Spinal cord (tissue), 10 donors: ENCODE measurements at places on chromosomes 1 and 21. TPM values are rescaled to one million over a fixed set of nuclear protein-coding genes. Genes with fewer than 3 reads are reported as not detected.

The SYT14 gene
- total RNA-seq: 25.1 TPM

GRCh38 chr1:13514821-13515220 lies 1.0 kb upstream of the LRRC38 start:
- H3K4me1 ChIP-seq: peaks cover 14% of the 10 kb centered on the region
- H3K36me3 ChIP-seq: no peaks in the 10 kb centered on the region
- no peak overlapping the region for H3K4me3 ChIP-seq
- DNase-seq: no peak

The OR14K1 gene
- total RNA-seq: not detected

The HPCAL4 gene
- 68.6 TPM for total RNA-seq

DNA sequence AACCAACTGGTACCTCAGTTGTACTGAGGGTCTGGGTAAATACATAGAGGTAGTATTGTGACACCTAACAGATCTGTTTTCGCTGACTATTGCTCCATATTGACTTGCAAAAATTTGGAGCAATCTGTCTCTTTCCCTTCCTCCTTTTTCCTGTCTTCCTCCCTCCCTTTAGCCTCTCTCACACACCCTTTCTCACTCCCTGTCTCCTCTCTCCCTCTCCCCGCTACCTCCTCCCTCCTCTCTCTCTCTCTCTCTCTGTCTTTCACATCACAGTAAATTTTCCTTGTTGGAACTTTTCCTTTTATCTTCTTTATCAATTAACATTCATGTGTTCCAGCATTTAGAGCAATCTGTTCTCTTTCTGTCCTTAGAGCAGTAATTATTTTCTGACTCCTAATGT lies 278.2 kb downstream of the NTNG1 start:
- H3K27me3 ChIP-seq: no peaks in the 10 kb centered on the region
- H3K27ac ChIP-seq: no peak overlapping the region
- DNase-seq: no peak
- H3K4me3 ChIP-seq: no peak overlapping the region
- no peaks in the 10 kb centered on the region for H3K36me3 ChIP-seq

The BTF3L4 gene
- total RNA-seq: 80.8 TPM

DNA sequence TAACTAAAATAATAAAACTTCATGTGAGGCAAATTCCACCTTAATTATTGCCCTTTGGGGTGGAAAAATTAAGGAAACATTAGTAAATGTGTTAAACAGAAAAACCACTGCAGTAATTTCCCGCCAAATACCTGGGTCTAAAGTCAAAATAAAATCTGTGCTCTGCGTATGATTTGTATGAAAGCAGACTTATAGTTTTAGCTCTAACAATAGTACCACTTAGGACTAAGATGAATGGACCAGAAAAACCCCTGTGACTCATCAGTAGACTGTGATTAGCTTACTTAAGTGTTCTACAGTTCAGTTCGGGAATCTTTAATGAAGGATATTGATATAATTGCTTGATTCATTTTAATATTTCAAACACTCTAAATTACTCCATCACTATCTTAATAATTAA lies 23.3 kb upstream of the C1orf105 start:
- no peak for DNase-seq
- H3K4me1 ChIP-seq: peaks cover 7% of the 10 kb centered on the region
- peaks cover 3% of the 10 kb centered on the region for H3K36me3 ChIP-seq
- H3K4me3 ChIP-seq: no peak overlapping the region
- no peaks in the 10 kb centered on the region for H3K27me3 ChIP-seq

DNA sequence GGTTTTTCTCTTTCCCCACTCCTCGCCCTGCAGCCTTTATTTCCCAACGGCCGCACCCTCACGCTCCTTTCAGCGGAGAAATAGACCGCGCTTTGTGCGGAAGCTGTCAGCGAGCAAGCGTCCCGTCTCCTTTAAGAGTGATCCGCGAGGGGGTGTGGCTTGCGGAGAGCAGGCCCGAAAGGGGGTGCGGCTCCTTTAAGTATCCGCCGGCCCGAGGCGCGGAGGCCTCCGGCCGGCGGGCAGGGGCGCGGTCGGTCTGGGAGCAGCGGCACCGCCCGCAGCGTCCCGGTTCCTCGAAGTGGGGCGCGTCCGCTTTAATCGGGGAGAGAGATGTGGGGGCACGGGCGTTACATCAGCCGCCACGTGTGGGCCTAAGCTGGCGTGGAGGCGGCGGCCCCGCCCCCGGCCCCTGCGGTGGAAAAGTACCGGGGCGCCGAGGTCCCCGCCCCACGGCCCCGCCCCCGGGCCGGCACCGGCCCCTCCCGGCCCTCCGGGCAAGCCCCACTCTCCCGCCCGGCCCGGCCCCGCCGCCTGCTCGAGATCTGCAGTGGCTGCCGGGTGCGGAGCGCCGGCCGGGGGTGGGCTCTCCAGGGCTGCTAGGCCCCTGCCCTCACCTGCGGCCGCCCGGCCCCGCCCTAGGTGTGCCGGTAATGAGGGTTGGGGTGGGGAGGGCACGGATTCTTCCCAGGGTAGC lies 1.2 kb downstream of the SLC6A9 start:
- H3K27ac ChIP-seq: peak overlapping the region; percentile 90
- H3K27me3 ChIP-seq: no peaks in the 10 kb centered on the region

The IARS2 gene
- total RNA-seq: 65.6 TPM

DNA sequence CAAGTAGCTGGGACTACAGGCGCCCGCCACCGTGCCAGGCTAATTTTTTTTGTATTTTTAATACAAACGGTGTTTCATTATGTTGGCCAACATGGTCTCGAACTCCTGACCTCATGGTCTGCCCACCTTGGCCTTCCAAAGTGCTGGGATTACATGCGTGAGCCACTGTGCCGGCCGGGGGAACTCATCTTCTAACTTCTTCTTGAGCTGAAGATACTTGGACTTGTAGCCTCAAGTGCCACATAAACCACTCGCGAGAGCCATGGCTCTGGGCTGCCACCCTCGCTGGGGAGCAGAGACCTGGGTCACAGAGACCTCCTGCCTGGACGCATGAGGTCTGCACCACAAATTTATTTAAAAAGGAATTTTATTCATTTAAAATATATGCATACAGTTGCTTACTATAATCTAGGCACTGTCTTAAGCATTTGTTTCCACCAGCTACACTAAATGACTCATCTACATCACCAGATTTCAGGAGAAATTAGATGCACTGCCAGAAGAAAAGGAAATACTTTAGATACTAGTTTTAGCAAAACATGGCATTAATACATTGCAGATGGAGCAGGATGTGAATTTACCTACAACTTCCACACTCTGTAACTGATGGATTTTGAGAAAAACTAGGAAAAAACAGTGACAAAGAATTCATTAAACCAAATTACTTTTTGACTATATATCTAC lies 29.9 kb upstream of the PUM1 start:
- no peak overlapping the region for H3K4me3 ChIP-seq
- no peak overlapping the region for H3K27ac ChIP-seq
- no peak for DNase-seq
- no peaks in the 10 kb centered on the region for H3K27me3 ChIP-seq

DNA sequence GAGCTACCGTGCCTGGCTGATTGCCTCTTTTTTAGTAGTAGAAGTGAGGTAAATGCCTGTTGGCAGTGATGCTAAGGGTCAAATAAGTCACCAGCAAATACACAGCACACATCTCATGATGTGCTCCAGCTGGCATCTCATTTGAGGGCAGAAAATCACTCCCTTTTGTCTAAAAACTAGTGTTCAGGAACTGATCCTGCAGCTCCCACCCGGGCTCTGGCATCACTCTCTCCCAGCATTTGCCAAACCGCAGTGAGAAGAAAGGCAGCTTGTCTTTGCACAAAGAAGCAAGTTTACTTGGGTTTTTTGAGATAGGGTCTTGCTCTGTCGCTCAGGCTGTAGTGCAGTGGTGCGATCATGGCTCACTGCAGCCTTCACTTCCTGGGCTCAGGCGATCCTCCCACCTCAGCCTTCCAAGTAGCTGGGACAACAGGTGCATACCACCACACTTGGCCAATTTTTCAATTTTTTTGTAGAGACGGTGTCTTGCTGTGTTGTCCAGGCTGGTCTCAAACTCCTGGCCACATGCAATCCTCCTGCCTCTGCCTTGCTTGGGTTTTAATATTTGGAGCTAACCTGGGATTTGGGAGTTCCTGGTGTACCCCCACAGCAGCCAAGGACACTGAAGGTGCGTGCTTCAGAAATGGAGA lies 4.1 kb downstream of the RBP7 start:
- H3K4me3 ChIP-seq: no peak overlapping the region
- peak; percentile 61 for DNase-seq

The APCS gene
- total RNA-seq: not detected

The GFI1 gene
- total RNA-seq: 1.2 TPM

- no peaks in the 10 kb centered on the region for H3K36me3 ChIP-seq
- no peaks in the 10 kb centered on the region for H3K27me3 ChIP-seq
- DNase-seq: no peak
- H3K4me1 ChIP-seq: no peaks in the 10 kb centered on the region
- H3K27ac ChIP-seq: no peak overlapping the region
These were observed 746.5 kb downstream of the USP25 start for GRCh38 chr21:16476056-16476825.

The HRNR gene
- not detected for total RNA-seq
